ENCODE measurements at places on chromosomes 11 and 22.
A peak's percentile ranks its signal among the peaks of the same experiment; 100 is the strongest.

DNA sequence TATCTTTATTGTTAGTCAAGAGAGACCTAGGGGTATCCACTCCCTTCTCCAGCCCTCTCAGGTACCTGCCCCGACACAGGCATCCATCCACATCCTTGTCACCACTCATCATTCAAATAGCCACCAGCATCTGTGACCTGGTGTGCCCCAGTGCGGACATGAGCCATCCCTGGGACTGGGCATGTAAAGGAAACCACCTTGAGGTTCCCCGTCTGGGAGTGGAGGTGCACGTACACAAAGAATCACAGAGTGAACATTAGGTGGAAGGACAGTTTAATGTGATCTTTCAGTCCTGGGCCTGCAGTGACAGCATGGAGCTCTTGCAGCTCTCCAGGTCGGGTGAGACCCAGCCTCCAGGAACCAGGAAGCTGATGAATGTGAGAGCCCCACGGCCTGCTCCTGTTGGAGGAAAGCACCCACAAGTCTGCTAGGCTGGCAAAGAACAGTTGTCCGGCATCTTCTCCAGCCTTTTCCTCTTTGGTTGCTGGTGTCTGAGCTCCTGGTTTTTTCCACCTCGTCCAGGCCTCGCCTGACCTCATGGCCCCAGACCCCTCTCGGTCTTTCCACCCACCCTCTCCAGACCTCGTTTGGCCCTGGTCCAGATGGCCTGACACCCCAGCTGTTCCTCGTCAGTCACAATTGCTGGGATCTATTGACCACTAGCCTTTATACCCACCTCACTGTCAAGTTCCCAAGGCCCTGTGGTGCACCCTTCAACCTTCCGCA, 16.5 kb downstream of the PSMD13 start:
- DNase-seq, result no peak

GRCh38 chr11:35629914-35630313, 11.7 kb downstream of the FJX1 start:
- peak; percentile 69 for DNase-seq

DNA sequence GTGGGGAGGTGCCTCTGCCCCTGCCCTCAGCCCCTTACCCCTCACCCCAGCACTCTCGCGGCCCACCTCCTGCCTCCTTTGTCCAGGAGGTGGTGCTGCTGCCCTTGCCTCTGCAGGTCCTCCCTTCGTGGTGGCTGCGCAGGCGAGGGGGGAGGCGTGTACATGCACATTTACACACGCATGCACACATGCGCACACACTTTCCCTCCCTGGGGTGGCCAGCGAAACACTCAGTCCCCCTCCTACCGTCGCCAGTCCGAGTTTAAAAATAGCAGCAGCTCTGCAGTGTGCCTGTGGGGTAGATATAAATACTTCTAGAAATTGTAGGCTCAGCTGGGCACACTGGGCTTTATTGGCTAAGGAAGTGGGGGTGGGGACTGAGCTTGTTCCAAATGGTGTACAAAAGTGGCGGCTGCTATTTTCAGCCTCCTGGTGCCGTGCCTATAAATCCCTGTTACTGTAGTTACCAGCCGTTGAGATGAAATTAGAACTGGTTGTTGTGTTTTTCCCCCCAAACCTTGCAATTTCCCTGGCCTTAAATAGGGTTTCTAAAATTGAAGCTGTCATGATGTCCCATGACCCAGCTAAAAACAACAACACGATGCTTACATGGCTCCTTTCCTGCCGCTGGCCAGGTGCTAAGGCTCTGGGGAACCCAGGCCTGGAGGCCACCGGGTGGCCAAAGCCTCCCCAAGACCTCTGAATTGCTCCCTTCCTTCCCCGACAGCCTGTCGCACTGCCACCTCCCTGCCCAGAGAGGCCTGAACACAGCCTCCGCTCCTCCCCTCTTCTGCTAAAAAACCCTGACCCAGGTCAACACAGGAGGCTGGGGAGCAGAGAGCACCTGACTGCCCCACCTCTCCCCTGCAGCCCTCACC, 12.4 kb downstream of the PICK1 start:
- DNase-seq, result no peak

DNA sequence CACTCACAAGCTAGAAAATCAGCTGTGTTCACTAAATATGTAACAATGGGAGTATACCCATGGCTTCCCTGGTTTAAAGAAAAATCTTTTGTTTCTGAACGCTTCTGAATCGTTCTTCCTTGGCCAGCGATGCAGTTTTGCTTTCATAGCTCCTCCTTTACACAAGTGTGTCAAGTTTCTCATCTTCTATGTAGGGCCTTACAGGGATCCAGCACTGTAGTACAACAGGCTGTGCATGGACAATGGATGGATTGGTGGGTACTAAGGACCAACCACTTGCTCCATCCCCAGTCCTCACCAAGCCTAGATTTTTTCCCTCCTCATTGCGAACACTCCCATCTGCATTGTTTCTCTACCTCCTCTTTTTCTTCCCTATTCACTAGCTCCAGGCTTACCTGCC, 24.3 kb upstream of the POU2AF2 start:
- no peak for DNase-seq

GRCh38 chr22:37310075-37310606, 27.8 kb downstream of the CYTH4 start:
- DNase-seq, result no peak

DNA sequence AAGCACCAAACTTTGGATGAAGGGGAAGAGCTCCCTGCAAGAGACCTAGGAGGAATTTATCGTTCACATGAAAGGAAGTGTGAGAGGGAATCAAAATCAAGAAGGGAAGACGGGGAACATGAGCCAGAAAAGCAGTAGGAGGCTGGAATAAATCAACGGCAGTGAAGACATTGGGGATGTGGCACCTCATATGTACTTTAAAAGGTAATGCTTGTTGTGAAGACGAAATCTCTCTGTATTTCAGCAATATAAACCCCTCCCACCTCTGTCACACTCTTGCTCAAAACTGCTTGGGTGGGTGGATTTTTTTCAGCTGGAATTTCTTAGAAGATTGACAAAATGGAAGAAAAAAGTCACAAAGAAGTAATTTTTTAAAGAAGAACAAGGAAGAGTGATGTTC, 243.5 kb downstream of the BUD13 start:
- DNase-seq, result no peak

DNA sequence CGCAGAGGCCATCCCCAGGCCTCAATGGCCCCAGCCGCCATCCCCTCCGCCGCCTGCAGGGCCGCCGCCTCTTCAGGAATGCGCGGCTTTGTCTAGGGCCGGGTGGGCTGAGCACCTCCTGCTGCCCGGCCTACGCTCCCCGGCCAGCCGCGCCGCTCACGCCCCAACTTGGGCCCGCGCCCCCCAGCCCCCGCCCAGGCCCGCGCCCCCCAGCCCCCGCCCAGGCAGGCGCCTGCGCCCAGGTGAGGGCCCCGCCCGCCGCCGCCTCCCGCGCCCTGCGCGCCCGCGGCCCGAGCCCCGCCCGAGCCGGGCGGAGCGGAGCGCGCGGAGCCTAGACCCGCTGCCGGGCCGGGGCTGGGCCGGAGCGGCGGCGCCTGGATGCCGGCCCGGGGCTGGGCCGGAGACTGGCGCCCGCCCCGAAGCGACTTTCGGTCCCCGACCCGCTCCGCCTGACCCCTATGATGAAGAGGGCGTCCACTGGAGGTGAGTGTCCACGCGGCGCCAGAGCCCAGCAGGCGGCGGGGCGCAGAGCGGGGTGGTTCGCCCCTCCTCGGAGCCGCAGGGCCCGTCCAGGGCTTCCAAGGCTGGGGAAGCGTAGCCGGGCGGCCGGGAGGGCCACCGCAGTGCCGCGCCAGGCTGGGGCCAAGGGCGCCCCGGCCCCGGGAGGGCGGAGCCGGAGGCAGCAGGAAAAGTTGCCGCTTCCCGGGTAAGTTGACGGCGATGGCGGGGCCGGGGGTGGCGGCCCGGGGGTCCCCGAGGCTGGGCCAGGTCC, 34.3 kb upstream of the PRODH start:
- DNase-seq, result peak; percentile 35

DNA sequence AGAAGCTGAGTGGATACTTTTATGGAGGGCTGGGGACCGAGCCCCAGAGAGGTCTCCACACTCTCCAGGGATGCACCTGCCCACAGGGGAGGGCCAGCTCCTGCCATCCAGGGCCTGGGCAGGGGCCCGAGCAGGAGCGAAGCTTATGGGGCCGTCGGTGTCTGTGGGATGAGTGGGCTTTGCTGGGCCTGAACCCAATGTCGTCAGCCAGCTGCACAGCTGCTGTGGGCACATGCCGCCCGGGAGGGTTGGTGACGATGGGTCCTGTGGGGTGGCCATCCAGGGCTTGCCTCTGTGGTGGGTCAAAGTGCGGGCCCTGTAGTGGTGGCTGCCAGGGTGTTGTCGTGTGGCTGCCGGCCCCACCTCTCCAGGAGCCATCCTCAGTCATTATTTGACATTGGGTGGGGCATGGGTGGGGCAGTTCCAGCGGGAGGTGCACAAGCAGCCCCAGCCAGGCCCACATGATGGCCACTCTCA, 447.1 kb downstream of the TBC1D22A start:
- no peak for DNase-seq

GRCh38 chr11:62770778-62771143, 435 bp upstream of the TAF6L start:
- DNase-seq, result no peak

DNA sequence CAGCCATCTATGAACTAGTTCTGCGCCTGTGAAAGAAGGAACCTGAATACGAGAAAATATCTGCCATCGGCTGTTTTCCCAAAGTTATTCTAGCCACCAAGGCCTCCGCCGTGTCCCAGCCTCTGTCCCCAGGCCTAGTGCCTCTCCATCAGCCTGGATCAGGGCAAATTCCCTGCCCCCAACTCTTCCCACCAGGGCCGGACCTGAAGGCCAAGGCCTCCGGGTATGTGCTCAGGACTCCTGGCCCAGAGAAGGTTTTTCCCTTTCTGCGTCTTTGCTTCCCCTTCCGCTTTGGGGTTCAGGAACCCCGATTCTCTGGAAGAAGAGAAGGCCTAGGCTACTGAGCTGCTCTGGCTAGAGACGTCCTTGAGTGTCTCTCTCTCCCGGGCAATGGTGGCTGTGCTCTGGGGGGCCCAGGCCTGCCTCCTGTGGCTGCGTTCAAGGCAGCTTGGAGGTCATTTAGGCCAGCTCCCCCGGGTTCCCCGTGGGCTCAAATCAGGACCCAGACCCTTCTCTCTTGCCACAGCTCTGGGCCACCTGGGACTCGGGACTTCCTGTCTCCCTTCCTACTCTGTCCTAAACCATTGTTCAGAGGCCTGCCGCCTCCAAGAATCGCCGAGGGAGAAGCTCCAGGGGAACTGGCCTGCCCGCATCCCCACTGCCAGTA, 1.6 kb downstream of the ALX4 start:
- DNase-seq, result no peak

GRCh38 chr11:100929377-100929776, 200.2 kb downstream of the PGR start:
- DNase-seq, result no peak

- no peak for DNase-seq
Observed at GRCh38 chr22:46374663-46375474, 39.4 kb downstream of the TRMU start.

DNA sequence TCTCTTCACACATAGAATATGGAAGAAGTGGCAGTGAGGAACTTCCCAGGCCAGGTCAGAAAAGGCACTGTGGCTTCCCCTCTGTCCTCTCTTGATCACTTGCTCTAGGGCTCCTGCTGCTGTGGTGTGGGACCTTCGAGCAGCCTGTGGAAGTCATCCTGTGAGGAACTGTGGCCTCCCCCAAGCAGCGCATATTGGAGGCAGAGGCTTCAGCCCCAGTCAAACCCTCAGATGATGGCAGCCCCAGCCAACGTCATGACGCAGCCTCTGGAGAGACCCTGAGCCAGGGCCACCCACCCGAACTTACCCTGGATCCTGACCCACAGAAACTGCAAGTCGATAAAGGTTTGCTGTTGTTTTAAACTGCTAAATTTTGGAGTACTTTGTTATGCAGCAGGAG, 444.9 kb downstream of the TBC1D22A start:
- no peak for DNase-seq

DNA sequence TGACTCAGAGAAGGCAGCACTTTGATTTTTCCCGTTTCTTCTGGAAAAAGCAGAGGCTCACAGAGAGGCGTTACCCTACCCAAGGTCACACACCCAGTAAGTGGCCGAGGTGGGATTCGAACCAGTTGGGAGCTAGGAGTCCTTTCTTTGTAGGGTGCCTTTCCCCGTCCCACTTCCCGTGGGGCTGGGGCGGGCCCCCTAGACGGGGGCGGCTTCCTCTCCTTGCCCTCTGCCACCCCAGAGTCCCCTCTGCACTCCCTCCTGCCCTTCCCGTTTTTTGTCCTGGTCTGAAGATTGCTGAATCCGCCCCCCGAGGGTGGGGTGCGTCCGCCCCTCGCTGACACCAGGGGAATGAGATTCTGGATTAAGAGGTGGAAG, 747 bp downstream of the TPCN2 start:
- no peak for DNase-seq

- peak; percentile 42 for DNase-seq
Observed at GRCh38 chr11:5605849-5606248, 9.4 kb downstream of the TRIM6 start.

DNA sequence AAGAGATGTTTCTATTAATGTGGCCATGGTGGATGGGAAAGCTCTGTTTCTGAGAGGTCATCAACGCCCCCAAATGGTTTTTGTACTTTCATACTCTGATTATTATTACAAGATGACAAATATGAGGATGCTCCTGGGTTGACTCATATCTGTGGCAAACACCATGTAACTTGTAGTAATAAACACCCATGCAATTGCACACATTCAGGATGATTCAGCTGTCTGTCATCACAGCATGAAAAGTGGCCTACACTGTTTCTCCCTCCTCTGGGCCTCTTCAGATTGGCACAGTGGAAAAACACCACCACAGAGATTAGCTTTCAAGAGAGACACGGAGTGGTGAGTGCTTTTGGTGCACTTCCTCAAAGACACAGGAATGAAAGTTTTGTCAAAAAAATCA, 85.4 kb downstream of the MTNR1B start:
- peak; percentile 15 for DNase-seq

DNA sequence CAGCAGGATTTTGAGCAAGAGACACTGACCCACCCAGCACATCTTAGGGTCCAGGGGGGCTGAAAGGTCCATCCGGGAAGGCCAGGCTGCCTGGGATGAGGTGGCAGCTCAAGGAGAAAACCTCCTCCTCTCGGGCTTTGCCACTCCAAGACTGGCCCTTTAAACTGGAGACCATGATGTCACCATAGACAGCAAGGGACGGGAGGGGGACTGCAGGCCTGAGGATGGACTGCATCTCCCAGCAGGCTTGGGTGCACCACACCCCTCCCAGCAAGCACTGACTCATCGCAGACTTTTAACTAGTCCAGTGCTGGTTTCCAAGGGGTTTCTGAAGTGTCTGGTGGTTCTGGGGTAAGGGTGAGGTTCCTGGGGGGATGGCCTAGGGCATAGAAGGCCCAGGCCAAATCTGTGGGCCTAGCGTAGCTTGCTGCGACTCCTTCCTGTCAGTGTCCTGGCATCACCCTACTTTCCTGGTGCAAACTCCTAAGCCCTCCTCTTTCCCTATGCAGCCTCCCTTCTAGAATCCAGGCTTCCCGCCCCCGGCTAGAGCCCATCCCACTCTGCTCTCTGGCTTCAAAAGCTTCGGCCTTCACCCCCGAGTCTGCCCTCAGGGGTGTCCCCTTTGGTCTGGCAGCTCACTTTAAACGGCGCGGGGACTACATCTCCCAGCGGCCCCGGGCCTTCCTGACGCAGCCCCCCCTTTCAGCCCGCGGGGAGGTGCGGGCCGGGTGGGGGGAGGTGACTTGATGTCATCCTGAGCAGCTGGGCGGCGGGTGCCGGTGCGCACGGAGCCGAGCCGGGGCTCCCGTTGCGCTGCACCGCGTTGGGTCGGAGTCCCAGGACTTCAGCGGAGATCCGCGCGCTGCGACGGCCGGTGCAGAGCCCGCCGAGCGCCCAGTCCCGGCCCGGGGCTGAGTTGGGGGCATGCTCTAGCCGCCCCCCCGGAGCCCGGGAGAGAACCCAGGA, at the start of gene PPP2R5B:
Gene PPP2R5B, plus strand, starts transcription at position 746 of the 966 bp plus-strand sequence. CDS start 1,046 bp downstream, outside the sequence.
- peak; percentile 98 for DNase-seq

Data from H54 (cell line).